Testis (tissue), 5 donors: ENCODE measurements at places on chromosomes 5 and 9. TPM values are rescaled to one million over a fixed set of nuclear protein-coding genes. Genes with fewer than 3 reads are reported as not detected.

DNA sequence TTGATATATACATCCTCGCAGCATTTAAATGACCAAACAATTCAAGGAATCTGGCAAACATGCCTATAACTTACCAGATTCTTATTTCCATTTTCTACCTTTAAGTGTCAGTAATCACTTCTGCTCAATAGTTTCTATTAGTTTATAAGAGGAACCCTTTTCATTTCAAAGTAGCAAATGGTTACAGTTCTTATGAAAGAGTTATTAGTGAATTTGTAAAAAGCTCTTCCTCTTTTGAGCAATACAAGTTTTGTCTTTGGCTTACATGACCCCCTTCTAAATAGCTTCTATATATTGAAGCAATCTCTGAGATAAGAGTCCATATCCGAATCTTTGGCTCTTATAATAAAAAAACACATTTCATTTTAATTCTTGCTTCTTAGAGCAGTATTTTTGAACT is 42.0 kb downstream of the ELL2 start:
- no peak for DNase-seq

GRCh38 chr5:133709209-133709725 is 96.9 kb upstream of the FSTL4 start:
- DNase-seq, result no peak

The IL5 gene
- 5.4 TPM for polyA plus RNA-seq

- DNase-seq, result no peak
Measured at GRCh38 chr5:59863777-59864176, 29.7 kb downstream of the PDE4D start.

The HAVCR2 gene
- polyA plus RNA-seq, result 3.6 TPM
